RPMI8226 (cell line): ENCODE measurements at places on chromosomes 4 and X.

GRCh38 chrX:96770315-96770714 is 85.7 kb downstream of the DIAPH2 start:
- DNase-seq, result no peak

DNA sequence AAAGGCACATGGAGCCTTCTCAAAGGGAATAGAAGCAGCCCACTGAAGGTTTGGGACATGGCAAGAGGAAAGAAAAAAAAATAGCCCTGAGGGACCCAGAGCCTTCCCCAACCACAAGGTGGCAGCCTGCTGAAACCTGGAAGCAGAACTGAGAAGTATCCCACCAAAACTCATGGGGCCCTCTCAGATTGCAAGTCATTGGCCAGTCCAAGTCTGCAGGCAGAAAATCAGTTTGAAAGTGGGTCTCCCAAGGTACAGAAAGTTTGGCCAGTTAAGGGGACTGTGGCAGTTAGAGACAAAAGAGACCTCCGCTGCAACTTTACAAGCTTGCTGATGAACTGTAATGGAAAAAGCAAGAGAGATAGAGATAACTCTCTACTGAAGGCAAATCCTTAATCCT is 155.8 kb downstream of the ANTXR2 start:
- peak; percentile 39 for DNase-seq

- no peak for DNase-seq
These were observed 229.2 kb upstream of the INTU start for GRCh38 chr4:127403471-127404084.

DNA sequence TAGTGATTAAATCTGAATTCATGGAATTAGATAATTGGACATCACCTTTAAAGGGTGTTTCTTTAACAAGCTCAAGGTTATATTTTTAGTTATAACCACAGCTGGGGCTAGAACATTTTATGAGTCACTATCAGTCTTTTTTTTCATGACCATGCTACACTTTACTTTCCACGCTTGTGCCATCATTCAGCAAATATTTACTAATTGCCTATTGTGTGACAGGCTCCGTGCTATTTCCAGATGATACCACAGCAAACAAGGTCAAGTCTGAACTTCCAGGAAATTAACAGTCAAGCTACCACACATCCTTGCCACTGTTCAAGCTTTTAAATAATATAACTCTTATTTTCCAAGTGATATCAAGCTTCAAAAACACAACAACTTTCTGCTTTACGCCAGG is 16.5 kb downstream of the SPANXN3 start:
- DNase-seq, result no peak

GRCh38 chrX:21469071-21469470 is 94.9 kb downstream of the CNKSR2 start:
- no peak for DNase-seq

- DNase-seq, result no peak
These were observed 24.6 kb upstream of the FGFR3 start for GRCh38 chr4:1768367-1769034.

DNA sequence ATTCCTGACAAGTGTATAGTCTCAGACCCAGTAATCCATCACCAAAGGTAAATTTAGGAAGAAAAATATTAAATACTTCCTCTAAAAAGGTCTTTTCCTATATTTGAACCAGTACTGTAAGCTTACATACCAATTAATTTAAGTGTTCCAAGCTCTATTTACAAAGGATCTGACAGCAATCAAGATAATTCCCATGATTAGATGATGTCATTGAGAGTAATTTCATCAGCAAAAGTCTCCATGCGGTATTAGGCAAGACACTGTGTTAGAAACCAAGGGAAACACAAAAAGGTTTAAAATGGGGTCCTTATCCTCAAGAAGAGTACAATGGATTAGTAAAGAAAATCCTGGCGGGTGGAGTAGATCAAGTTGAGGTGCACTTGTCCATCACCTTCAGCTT is 198.5 kb downstream of the PRDM5 start:
- DNase-seq, result no peak
